ENCODE measurements at places on chromosomes 2 and 18. TPM values are rescaled to one million over a fixed set of nuclear protein-coding genes. Genes with fewer than 3 reads are reported as not detected.

DNA sequence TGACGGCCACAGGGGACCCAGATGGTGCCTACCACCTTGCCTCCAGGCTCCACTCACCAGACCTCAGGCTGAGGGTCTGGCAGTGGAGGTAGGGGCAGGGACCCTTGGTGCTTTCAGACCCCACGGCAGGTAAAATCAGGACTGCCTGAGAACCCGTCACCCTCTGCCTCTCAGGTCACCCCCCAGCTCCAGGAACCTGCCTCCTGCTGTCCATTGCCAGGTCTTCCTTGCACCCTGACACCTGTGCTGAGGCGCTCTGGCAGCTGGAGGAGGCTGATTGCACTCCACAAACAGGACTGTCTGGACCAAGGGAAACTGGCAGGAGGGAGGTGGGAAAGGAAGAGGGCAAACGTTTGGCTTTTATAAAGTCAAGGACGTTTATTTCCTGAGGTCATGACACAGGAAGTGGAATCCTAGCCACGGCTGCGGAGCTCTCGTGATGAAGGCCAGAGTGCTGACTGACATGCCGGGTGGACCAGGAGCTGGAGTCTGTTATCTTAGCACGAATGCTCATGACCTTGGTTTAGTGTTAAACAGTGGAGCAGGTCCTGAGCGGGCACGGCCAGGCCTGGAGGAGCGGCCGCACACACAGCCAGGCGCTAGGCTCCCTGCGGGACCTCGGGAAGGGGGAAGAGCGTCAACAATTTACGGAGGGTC, 40.5 kb downstream of the ANO7 start:
- no peak overlapping the region for H3K4me3 ChIP-seq
- H3K36me3 ChIP-seq = peaks cover 50% of the 10 kb centered on the region
- no peak for DNase-seq
- no peaks in the 10 kb centered on the region for H3K27me3 ChIP-seq
- H3K27ac ChIP-seq = no peak overlapping the region
- peaks cover 13% of the 10 kb centered on the region for H3K4me1 ChIP-seq

- no peaks in the 10 kb centered on the region for H3K4me1 ChIP-seq
- H3K27ac ChIP-seq = no peak overlapping the region
- no peaks in the 10 kb centered on the region for H3K27me3 ChIP-seq
- no peak overlapping the region for H3K4me3 ChIP-seq
- no peak for DNase-seq
Measured at GRCh38 chr2:76478266-76479035, 767.7 kb upstream of the GCFC2 start.

GRCh38 chr2:176817061-176817565, 395.5 kb upstream of the HNRNPA3 start:
- peaks cover 6% of the 10 kb centered on the region for H3K27me3 ChIP-seq
- no peak overlapping the region for H3K4me3 ChIP-seq
- no peak for DNase-seq
- no peaks in the 10 kb centered on the region for H3K4me1 ChIP-seq
- H3K27ac ChIP-seq = no peak overlapping the region

DNA sequence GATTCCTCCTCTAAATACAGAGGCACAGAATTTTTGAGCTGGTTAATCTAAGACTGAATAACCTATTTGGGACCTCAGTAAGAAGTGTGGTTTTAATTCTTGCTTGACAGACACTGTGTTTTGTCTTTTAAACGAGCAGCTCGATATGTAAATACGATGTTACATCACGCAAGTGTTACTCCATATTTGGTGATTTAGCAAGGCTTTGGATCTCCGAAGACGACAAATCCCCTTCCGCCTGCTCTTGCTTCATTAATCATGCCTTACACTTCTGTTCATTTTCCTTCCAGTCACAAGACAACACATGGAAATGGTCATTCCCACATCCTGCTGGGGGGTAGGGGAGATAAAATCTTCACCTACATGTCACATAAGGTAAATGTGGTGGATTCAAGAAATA, 9.4 kb downstream of the BCL11A start:
- H3K27me3 ChIP-seq = no peaks in the 10 kb centered on the region
- H3K4me1 ChIP-seq = peaks cover 8% of the 10 kb centered on the region
- DNase-seq = no peak
- peaks cover 17% of the 10 kb centered on the region for H3K36me3 ChIP-seq

DNA sequence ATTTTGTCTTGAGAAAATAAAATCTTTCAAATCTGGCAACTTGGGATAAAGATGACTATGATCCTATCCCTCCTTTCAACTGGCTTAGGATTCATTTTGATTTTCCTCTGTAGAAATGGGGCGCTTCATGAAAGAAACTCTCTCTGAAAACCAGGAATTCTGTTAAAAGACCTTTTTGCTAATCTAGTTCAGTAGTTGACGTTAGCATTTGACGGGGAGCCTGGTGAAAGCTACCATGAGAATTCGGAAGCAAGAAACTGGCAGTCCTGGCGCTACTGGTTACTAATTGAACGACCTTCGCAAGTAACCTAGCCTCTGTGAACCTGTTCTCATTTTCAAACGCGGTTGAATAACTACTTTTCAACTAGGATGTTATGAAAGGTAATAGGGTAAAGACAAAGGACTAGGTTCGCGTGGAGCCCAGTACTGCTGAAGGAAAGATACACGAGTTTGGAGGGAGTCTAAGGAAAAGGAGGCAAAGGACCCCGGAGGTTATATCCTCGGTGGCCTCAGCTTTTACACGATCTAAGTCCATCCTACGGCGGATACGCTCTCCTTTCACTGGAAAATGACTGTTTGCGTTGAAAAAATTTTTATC, 604 bp upstream of the STK11IP start:
- peak overlapping the region; percentile 98 for H3K4me3 ChIP-seq
- H3K4me1 ChIP-seq = peaks cover 40% of the 10 kb centered on the region
- H3K36me3 ChIP-seq = peaks cover 9% of the 10 kb centered on the region
- H3K27ac ChIP-seq = peak overlapping the region; percentile 100

DNA sequence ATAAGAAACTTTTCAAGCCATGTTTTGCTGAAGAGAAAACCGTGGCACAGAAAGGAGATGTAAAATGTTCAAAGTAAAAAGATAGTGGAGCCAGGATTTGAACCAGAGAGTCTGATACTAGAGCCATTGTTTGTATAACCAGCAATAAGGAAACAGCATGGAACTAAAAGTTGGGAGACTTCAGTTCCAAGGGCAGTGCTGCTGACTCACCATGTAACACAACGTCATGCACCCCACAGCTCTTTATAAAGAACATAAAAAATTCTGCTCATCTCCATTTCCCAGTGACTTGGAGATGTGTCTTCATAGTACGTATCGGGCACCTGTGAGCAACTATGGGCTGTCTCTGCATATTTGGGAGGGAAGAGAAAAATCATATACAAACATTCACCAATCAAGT, 353.0 kb upstream of the PIK3C3 start:
- no peak for DNase-seq
- no peaks in the 10 kb centered on the region for H3K27me3 ChIP-seq
- no peak overlapping the region for H3K27ac ChIP-seq
- peaks cover 11% of the 10 kb centered on the region for H3K4me1 ChIP-seq
- H3K36me3 ChIP-seq = no peaks in the 10 kb centered on the region

DNA sequence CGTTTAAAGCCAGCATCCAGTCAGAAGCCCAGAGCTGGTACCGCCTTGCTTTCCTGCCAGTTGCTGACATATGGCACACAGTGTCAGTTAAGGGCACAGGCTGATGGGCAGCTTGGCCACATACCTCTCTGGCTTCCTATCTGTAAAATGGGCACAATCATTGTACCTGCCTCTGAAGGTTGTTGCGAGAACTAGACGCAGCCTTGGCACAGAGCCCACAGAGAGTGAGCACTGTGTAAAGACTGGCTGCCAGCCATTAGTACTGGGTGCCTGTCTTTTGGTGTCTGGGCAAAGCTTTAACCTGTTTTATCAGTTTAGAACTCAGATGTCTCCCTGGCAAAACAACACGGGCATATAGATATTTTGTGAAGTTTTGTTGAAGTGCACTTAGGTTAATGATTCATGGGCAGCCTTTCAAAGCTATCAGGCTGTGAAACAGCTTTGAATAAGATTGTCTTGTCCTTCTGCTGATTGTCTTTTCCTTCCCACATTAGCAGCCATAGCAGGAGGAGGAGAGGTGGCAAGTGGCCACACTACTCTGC, 269.5 kb downstream of the NEDD4L start:
- peak overlapping the region; percentile 70 for H3K27ac ChIP-seq
- H3K27me3 ChIP-seq = no peaks in the 10 kb centered on the region
- peaks cover 2% of the 10 kb centered on the region for H3K36me3 ChIP-seq
- H3K4me1 ChIP-seq = peaks cover 42% of the 10 kb centered on the region
- no peak for DNase-seq

DNA sequence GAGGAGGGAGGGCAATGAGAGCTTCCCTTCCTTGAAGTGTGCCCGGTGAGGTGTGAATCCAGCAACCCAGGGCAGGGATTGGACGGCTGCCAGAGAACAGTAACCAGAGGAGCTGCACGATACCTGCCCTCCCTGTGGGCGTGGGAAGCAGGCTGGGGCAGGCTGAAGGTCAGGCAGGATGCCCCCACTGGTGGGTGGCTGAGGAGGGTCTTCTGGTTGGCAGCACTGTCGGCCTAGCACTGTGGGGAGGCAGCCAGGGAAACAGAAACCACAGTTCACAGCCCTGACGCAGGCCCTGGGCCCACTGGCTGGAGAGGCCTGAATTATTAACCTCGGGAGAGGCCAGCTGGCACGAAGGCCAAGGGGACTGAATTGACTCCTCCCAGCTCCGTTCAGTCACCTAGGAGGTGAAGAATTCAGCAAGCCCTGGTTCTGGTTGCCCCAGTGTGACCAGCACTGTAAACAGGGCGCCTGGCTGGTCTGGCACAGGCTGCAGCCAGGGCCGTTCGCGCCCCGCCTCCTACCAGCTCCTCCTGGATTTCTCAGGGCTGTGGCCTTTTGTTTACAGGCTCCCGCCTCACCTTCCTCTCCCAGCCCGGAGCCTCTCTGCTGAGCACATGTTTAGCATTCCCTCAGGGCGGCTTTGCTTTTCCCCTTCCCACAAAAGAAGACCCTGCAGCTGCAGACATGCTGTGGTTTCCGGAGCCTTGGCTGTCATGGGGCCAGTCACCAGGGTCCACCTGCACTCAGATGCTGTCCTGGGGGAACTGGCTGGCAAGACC, 97.8 kb downstream of the B3GNT2 start:
- DNase-seq = no peak
- no peak overlapping the region for H3K27ac ChIP-seq
- H3K4me1 ChIP-seq = peaks cover 14% of the 10 kb centered on the region
- H3K4me3 ChIP-seq = no peak overlapping the region
- no peaks in the 10 kb centered on the region for H3K27me3 ChIP-seq

DNA sequence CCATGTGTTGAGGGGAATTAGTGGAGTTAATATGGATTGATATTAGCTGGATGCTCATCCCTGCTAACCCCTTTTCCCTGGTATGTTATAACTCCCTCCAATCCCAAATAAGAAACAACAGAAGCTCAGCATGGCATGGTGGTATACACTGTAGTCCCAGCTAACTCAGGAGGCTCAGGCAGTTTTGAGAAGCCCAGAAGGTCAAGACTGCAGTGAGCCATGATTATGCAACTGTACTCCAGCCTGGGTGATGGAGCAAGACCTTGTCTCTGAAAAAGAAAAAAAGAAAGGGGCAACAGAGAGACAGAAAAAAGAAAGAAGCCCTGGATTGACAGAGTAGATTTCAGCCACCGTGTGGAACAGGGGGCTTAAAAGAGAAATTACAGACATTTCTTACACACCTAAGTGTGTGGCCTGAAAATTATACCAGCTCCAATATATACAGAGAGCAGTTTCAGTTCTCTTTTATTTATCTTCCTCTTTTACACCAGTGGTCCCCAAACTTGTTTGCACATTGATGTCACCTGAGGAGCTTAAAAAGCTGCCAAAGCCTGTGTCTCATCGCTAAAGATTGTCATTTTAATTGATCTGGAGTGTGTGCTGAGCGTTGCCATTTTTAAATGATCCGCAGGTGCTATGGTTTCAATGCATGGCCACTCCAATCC, 203.6 kb downstream of the UBE2E3 start:
- no peaks in the 10 kb centered on the region for H3K4me1 ChIP-seq
- no peaks in the 10 kb centered on the region for H3K27me3 ChIP-seq
- no peak overlapping the region for H3K27ac ChIP-seq
- DNase-seq = no peak
- no peak overlapping the region for H3K4me3 ChIP-seq

PFN4 gene
- 1.9 TPM for total RNA-seq

HPCAL1 gene
- 57.8 TPM for total RNA-seq

SSB gene
- 111 TPM for total RNA-seq

HOXD12 gene
- total RNA-seq = not detected

Data from osteocyte (in vitro differentiated cells).